ENCODE measurements at places on chromosomes 3 and 15.
A peak's percentile ranks its signal among the peaks of the same experiment; 100 is the strongest.

- no peak for DNase-seq
Measured at GRCh38 chr3:10185804-10186762, 21.4 kb downstream of the IRAK2 start.

GRCh38 chr3:188396900-188397299 is 242.9 kb downstream of the LPP start:
- DNase-seq, result no peak

DNA sequence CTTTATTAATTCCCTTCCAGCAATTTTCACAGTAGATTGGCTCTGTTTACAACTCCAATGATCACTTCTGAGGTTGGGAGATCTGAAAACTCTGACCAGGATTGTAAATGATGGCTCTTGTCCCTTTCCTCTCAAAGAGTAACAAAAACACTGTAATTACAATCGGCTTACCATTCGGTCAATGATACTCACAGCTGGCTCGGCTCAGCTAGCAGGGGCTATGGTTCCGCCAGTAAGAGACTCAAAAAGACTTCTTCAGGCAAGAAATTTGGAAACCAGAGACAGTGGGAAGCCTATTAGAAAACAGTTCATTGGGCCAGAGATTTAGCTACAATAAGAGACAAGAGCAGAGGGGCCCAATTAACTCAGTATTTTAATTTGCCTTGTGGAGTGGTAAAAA is 96.6 kb downstream of the LRRC3B start:
- no peak for DNase-seq

DNA sequence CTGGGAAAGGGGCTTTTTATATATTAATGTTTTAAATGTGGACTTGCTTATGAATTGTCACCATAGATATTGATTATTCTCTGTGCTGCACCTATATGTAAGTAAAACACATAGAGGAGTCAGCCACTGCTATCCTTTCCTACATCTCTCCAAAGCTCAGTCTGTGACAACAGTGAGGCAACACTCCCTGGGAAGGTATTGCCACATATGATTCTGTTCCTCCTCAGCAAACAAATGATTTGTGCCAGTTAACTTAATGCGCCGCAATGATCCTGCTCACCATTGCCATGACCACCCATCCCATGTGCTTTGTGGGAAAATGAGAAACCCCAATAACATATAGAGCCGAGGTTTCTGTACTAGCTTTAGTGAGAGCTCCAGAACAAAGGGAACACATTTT is 75.1 kb upstream of the FBN1 start:
- DNase-seq, result no peak

- DNase-seq, result no peak
Measured at GRCh38 chr3:15256861-15257341, 50.9 kb downstream of the CAPN7 start.

GRCh38 chr3:195245531-195245951 is 25.4 kb downstream of the XXYLT1 start:
- DNase-seq, result no peak

GRCh38 chr3:165393461-165393860 is 197.3 kb upstream of the SLITRK3 start:
- no peak for DNase-seq

DNA sequence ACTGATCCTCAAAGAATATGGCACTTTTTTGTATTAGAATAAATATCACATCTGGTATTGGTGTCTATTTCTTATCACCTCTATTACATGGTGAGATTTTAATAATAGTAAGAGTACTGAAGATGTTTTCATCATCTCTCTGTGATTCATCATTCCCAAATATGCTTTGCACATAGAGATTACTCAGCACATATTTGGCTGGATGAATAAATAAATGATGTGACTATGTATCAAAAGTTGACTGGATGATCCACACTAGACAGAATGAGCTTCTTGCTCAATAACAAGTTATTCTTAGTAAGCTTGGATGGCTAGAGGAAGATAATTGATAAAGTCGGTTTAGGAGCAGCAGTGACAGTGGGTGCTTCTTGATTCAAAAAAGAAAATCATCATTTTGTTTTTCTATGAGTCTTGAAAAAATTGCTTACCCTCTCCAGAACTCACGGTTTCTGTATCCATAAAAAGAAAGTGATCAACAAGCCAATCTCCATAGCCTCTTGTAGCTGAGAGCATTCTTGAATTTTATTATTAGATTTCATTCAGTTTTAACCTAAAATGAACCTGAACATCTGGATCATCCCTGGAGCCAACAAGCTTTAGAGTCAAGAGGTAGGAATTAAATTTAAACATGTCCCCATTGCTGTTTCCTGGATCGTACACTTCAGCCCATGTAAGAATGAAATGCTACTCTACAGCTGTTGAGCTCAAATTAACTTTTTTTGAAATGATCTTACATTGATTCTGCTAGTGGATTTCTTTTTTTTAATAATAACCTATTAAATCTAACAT is 104.8 kb upstream of the OSTN start:
- DNase-seq, result no peak

GRCh38 chr15:74920456-74920855 is 13.8 kb upstream of the FAM219B start:
- no peak for DNase-seq

DNA sequence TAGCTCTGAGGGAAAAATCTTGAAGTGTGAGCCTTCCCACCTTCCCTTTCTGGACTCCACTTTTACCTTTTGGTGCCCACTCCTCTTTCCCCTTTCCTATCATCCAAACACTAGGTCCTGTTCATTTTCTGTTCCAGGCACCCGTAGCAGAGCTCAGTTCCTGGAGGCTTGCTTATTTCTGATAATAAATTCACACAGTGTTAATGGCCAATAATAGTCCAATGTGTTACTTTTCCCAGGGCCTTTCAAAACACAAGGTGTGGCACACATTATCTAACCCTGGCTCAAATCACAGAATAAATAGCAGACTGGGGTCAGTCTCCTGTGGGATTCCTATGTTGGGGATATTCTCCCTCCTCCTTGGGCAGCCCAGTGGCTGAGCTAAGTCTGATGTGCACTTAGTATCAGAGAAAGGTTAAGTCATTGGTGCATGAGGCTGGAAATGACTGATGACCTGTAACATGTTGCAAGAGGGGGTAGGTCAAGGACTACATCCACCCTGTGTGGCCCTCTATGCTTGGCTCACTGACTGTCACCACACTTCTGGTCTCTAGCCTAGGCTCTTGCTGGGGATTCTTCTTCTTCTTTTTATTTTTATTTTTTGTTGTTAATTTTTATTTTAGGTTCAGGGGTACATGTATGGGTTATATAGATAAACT is 43.7 kb upstream of the ROPN1 start:
- DNase-seq, result no peak

GRCh38 chr3:151740581-151740980 is 6.9 kb downstream of the AADACL2 start:
- no peak for DNase-seq

- no peak for DNase-seq
Measured at GRCh38 chr3:96814651-96815567, 515 bp downstream of the EPHA6 start.

DNA sequence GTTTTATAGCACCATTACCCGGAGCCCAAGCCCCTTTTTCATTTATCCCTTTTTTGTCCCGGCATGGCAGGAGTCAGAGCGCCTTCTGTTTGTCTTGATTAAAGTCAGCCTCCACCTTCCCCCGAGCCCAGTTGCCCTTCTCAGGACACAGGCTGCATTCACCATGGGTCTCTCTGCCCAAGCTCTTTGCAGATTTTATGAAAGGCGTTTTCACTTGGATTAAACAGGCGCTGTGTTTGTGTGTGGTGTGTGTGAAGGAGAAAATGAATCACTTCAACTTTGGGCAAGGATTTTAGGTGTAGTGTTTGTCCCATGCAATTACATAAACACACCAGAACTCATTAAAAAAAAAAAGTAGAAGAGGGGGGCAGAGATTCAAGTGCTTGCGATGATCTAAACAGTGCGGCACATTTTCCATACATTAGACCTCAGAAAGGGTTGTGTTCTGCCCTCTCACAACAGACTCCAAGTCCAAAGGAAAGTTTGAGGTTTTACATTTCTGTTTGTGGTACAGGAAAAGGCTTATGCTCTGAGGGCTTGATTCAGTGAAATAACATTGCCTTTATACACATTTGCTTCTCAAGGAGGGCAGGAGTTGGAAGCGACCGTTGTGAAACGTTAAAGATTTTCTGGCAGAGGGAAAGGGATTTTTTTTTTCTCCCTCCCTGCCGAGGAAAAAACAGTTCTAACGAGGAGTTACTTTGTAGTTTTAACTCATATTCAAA is 14.5 kb upstream of the IL16 start:
- DNase-seq, result no peak

DNA sequence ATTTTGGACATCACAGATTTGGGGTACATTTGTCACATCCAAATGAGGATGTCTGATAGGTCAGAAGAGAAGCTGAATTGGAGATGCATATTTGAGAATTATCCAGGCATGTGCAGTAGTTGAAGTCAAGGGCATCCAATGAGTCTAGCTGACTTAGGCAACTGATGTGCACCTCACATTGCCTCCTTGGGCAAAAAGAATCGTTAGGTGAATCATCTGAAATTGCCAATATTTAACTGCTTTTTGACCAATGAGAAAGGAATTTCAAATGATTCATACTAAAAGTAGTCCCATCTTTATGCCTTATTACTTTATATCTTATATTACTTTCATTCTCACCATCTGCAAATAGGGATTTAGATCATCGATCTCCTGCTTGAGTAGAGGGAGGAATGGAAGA is 117.7 kb downstream of the CD47 start:
- no peak for DNase-seq

DNA sequence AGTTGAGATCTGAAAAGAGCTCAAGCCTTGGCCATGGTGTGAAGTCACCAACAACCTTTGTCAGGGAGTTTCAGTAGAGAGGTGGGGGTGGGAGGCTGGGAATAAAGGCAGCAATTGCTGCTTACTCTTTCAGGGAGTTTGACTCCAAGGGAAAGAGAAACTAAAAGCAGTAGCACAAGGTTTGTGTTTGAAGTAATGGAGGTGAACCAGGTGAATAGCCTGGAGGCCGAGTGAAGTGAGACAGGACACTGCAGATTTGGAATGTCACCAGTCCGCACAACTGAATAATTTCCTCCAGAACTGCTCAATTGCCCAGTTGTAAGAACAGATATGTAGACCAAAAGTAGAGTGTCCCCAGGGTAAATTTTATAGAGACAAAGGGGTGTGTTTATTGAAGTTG is 44.1 kb downstream of the CD86 start:
- no peak for DNase-seq

- DNase-seq, result no peak
Measured at GRCh38 chr3:127711021-127711695, 38.4 kb downstream of the ABTB1 start.

DNA sequence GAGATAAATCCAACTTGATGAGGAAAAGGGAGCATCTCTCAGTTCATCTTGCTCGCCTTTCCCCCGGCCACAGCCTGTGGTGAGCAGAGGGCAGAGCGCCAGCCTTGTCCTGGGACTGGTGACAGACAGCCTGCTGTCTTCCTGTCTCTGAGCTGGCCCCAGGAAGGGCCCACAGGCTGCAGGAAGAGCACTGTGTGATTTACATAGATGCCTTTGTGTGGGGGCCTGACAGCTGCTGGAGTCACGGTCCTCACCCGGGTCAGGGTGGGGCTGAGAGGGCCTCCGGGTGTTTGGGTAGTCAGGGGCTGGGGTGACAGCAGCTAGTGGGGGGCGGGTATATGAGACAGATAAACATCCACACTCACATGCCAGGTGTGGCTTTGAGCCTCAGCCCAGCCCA is 29.3 kb downstream of the PLA2G4D start:
- no peak for DNase-seq

DNA sequence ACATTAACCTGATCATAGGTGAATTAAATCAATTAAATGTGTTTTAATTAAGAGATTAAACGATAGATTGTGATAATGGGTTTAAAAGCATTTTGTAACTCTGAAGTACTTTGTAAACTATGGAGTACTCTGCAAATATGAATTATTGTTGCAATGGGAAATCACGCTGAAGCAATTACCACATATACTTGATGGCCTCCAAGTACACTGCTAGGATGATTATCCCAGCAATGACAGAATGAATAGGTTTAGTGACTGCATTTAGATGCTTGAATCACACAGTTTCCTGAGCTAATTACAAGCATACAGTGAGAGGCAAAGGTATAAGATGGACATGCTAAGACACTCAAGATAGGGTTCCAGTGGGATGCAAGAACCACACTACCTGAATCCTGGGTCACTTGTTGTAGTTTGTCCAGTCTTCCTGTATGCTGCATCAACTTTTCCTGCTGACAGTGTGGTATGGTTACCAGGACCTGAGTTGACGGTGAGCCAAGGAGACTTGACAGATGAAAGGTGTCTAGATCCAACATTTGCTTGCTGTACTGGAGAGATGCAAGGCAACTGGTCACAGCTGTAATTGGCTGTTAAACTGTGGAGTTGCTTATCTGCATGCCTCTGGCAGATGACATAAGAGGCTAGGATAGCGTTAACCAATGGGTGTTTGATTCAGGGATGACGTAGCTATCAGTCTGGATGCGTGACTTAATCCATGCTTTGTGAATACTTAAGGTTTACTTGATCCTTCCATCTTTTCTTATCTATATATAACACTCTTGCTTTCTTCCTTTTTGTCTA is 38.0 kb downstream of the RNF13 start:
- no peak for DNase-seq

GRCh38 chr3:8575364-8576104 is 69.1 kb downstream of the SSUH2 start:
- DNase-seq, result no peak

- no peak for DNase-seq
Measured at GRCh38 chr3:39130026-39130425, 22.5 kb downstream of the TTC21A start.

DNA sequence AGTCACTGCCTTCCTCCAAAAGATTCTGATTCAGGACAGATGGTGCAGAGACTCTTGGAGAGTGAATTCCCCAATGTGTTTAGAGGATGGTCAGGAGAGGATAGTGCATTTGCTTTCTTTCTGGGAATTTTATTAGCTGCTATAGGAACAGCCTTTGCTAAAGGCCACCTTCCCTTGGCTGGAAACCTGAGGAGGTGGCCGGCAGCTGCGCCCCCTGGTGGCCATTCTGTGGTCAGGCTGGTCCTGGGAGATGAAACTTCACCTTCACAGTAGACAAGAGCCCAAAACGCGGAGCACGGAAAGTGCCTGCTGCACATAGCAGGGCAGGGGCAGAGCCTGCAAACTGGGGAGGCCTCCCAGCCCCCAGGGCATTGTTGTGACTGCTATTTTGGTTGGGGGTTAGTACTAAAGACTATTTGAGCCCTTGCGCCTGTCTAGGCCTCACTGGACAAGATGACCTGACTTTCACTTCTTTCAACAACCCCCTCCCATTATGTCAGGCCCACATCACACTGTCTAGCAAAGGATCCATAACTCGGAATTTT is 34.3 kb downstream of the SEC22C start:
- DNase-seq, result peak; percentile 66

- no peak for DNase-seq
Measured at GRCh38 chr3:165254812-165255211, 58.6 kb upstream of the SLITRK3 start.

DNA sequence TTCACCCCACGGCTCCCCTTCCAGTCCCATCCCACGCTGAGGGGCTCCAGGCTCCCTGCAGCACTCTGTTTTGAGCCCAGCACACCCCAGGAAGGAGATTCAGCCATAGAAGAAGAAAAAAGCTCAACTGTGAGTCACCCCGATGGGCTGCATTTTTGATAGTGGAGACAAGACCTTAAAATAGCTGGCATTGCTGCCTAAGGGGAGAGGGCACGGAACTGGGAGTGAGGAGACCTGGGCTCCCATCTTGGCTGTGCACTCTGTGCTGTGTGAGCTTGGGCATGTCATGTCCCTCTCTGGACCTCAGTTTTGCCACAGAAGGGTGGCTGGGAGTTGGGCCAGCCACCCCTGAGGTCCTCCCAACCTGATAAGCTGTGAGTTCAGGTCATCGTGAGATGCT is 57.2 kb upstream of the SMAD6 start:
- no peak for DNase-seq

- DNase-seq, result no peak
Measured at GRCh38 chr3:33037471-33037870, 59.5 kb downstream of the GLB1 start.
